ENCODE measurements at places on chromosomes 2 and 18.

DNA sequence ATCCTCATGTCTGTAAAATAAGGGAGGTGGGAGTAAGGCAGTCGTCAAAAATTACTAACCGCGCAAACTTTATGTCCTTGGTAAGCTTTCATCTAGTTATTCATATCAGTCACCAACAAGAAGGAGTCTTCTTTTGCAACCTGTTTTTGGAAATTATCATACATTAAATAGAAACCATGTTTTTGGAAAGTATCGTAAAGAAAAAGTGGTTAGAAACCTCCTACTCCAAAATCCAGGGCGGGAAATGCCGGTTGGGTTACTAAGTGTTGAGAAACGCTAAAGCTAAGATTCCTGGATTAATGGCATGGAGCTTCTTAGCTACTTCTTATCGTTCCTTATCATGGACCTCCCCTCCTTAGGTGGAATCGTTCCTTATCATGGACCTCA lies 778 bp downstream of the BBS5 start:
- DNase-seq = no peak

DNA sequence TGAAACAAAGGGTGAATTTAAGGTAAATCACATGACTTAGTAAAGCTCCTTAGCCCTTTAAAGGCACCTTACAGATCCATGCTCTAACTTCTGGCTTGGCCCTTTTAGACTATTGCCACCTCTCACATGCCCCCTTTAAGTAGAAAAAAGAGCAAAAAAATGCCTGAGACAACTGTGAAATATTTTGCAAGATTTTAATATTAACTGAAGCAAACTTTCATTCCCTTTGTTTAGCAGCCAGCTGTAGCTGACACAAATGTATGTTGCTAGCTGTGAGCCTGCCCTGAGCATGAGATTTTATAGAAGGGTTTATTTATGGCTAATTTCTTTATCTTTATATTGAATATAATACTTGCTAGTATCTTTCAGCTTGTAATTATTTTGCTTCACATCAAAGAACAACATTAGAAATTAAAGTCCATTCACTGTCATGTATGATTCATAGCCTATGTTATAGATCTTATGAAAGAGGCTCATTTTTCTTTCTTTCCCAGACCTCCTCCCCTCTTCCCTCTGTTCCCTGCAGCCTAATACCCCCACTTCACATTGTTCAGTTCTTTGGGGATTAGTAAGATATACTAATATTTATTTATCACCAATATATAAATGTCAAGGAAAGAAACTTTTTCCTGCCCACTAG lies 637.2 kb upstream of the ZEB2 start:
- no peak for DNase-seq

- DNase-seq = no peak
Measured at GRCh38 chr2:97870396-97870843, 125.3 kb downstream of the TMEM131 start.

DNA sequence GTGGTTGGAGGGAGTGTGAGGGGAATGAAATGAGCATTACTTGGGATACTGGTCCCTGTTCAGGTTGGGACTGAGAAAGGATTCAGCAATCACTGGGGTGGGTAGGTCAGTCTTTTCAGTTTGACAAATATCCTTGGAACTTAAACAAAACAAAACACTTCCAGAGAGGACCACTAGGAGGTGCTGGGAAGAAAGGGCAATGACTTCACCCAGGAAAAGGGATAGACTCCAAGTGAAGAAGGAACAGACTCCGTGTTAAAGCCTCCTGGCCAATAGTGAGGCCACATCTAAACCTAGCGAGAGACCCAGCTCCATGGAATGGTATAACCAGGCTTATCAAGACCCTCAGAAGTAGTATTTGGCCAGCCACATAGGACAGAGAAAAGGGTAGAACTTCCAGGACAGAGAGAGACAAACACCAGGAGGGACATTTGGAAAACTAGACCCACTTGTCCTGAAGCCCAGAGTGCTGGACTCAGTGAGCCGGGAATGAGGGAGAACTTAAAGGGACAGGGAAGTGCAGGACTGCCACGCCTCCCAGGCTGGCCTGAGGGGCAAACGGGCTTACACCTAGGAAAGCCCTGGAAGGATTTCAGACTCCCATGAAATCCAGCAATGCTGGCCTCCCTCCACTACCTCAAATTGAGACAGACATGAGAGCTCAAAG lies 19.6 kb upstream of the KCNG3 start:
- no peak for DNase-seq

GRCh38 chr2:157444641-157445040 lies 752 bp upstream of the CYTIP start:
- no peak for DNase-seq

GRCh38 chr2:203412546-203413331 lies 84.5 kb downstream of the ABI2 start:
- no peak for DNase-seq

GRCh38 chr2:240797914-240798313 lies 22.1 kb downstream of the KIF1A start:
- no peak for DNase-seq

- DNase-seq = no peak
Measured at GRCh38 chr2:128438586-128438985, 119.9 kb upstream of the HS6ST1 start.

GRCh38 chr2:51994123-51994763 lies 962.3 kb upstream of the NRXN1 start:
- DNase-seq = no peak

- no peak for DNase-seq
Measured at GRCh38 chr18:20960735-20961134, 150.9 kb downstream of the ROCK1 start.

GRCh38 chr2:80380736-80381135 lies 76.2 kb upstream of the LRRTM1 start:
- no peak for DNase-seq

DNA sequence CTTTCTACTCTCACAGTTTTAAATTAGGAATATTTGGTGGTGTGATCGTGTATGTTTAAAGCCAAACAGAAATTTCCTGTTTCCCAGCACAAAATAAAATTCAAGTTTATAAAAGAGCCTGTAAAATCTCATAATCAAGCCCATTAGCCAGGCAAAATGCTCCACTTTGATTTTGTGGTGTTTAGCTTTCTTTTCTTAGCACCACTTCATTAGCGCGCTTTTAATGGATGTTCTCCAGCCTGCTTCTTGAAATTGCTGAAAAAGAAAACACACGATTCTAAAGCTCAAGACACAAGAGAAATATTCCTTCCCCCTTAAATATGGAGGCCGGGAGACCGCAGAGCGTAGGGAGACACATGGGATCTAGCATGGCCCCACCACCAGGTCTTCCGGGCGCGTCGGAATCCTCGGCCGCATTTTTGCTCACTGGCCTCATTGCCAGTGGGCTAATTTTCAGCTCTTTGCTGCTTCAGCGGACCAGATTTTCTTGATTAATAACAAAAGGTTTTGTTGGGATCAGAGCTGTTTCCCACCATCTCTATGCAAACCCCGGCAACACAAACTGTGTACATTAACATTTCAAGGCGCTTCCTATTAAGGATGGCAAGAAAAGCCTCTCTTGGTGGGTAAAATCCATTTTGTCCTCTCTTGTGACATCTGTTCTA lies 40.4 kb upstream of the ID2 start:
- DNase-seq = no peak

DNA sequence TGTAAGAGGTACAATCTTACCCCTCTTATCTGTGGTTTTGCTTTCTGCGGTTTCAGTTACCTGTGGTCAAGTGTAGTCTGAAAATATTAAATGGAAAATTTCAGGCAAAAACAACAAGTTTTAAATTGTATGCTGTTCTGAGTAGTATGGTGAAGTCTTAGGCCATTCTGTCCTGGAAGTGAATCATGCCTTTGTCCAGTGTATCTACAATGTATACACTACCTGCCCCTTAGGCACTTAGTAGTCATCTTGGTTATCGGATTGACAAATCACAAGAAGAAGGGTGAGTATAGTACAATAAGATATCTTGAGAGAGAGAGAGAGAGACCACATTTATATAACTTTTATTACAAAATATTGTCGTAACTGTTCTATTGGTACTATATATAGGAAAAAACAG lies 43.5 kb downstream of the RAB3GAP1 start:
- DNase-seq = no peak

- DNase-seq = no peak
Measured at GRCh38 chr2:43491065-43491639, 104.7 kb downstream of the THADA start.
